ENCODE measurements at places on chromosomes 16 and 17. TPM values are rescaled to one million over a fixed set of nuclear protein-coding genes. Genes with fewer than 3 reads are reported as not detected.

- H3K36me3 ChIP-seq = no peaks in the 10 kb centered on the region
- H3K27ac ChIP-seq = no peak overlapping the region
- DNase-seq = no peak
- no peak overlapping the region for H3K4me3 ChIP-seq
- H3K4me1 ChIP-seq = no peaks in the 10 kb centered on the region
These were observed 20.1 kb upstream of the CNOT1 start for GRCh38 chr16:58649707-58650106.

DNA sequence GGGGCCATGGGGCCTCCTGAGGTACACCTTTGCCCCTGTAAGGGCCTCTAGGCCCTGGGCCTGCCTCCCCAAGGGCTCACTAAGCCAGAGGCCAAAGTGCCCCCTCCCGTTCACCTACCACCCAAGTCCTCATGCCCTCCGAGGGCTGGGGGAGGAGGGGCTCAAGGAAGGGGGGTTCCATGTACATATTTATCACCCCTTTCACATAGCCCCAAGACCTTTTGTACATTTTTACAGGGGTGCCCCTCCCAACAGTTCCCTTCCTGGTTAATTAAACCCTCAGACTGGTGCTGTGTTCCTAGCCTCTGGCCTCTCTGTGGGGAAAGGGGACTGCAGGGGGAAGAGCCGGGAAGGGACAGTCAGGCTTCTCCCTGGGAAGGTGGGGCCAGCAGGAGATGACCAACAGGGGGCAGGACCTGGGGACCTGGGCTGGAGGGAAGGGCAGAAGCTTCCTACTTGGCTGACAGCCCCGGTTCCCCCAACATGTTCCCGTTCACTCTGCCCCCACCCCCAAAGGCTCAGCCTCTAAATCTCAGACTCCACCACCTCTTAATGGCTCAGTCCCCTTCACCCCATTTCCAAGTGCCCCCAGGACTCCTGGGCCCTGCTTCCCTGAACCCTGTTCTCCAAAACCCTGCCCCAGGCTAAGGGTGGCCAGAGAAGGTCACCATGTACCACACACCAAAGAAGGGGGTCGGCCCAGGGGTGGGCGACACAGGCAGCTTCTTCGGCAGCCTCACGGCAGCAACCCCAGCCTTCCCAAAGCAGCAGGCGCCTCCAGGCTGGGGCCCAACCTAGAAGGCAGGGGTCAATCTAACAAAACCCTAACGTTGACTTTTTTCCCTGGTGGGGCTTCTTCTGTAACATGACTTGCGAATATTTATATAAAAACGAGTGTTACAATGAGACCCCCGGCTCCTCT, 11.9 kb downstream of the FBRS start:
- no peaks in the 10 kb centered on the region for H3K4me1 ChIP-seq
- no peak for DNase-seq
- H3K27ac ChIP-seq = no peak overlapping the region
- no peak overlapping the region for H3K4me3 ChIP-seq
- peaks cover 25% of the 10 kb centered on the region for H3K36me3 ChIP-seq

DNA sequence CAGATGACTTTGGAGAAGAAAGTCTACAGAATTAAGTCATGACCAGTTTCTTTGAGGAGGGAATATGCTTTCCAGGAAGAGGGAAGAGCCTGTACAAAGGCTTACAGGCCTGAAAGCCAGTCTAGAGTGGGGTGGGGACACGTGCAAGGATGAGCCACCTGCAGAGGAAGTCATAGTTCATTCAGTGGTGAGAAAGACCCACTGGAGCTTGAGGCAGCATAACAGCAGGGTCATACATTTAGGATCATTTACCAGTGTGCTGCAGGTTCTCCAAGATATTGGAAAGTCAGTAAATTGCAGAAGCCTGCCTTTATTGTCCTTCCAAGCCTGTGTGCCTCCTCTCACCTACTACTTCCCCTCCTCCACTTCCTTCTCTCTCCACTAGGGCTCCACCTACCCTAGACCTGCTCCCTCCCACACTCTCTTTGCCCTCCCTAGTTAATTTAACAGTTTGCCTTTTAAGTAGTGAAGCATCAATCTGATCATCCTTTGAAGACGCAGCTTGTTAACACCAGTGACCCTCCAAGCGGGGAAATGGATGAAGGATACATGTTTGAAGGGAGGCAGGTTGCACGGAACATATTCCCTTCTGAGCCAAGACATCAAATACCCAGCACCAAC, 40.2 kb downstream of the CDRT15 start:
- H3K27ac ChIP-seq = no peak overlapping the region
- H3K4me3 ChIP-seq = no peak overlapping the region
- no peaks in the 10 kb centered on the region for H3K36me3 ChIP-seq
- no peak for DNase-seq
- H3K4me1 ChIP-seq = no peaks in the 10 kb centered on the region

GRCh38 chr16:89176147-89176690, 4.7 kb downstream of the CDH15 start:
- no peak overlapping the region for H3K4me3 ChIP-seq
- H3K27ac ChIP-seq = no peak overlapping the region
- no peaks in the 10 kb centered on the region for H3K4me1 ChIP-seq
- H3K36me3 ChIP-seq = no peaks in the 10 kb centered on the region
- no peaks in the 10 kb centered on the region for H3K27me3 ChIP-seq

- no peaks in the 10 kb centered on the region for H3K4me1 ChIP-seq
- peaks cover 8% of the 10 kb centered on the region for H3K36me3 ChIP-seq
- DNase-seq = no peak
- no peak overlapping the region for H3K4me3 ChIP-seq
These were observed 60.2 kb upstream of the PHOSPHO1 start for GRCh38 chr17:49290690-49291359.

- H3K27me3 ChIP-seq = no peaks in the 10 kb centered on the region
- no peak overlapping the region for H3K27ac ChIP-seq
- H3K36me3 ChIP-seq = no peaks in the 10 kb centered on the region
- no peaks in the 10 kb centered on the region for H3K4me1 ChIP-seq
These were observed 57.4 kb downstream of the SLC47A1 start for GRCh38 chr17:19590912-19591551.

DNA sequence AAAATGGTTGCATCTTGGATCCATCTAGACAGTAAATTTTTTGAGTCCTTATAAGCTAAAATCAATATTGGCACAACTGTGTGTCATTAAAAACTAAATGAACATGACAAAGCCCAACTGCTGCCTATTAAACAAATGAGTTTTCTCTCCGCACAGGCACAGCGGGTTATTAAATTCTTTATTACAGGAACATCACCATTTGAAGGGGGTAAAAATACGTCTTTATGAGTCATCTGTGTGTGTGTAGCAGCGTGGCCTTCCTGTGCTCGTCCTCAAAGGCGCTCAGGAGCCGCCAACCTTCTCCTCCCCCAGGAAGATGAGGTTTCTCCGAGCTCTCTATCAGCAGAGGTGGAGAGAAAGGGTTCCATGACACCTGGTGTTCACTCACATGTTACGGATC, 62.6 kb upstream of the SDK2 start:
- H3K4me1 ChIP-seq = no peaks in the 10 kb centered on the region
- no peak overlapping the region for H3K4me3 ChIP-seq
- H3K36me3 ChIP-seq = no peaks in the 10 kb centered on the region
- DNase-seq = no peak
- no peak overlapping the region for H3K27ac ChIP-seq

HBQ1 gene
- total RNA-seq = not detected

GFAP gene
- total RNA-seq = not detected

CTRB2 gene
- total RNA-seq = 8.9 TPM

Measured in GM12878 (cell line).